ENCODE measurements at places on chromosomes 13 and 19. TPM values are rescaled to one million over a fixed set of nuclear protein-coding genes. Genes with fewer than 3 reads are reported as not detected.

DNA sequence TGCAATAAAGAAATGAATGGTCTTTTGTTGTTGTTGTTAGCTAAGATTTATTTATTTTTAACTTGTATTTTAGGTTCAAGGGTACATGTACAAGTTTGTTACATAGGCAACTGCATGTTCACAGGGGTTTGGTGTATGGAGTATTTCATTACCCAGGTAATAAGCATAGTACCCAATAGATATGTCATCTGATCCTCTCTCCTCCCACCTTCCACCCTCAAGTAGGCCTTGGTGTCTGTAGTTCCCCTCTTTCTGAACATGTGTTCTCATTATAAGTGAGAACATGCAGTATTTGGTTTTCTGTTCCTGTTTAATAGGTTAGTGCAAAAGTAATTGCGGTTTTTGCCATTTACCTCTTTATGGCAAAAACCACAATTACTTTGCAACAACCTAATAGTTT, 554.1 kb downstream of the TBC1D4 start:
- no peak for DNase-seq

DNA sequence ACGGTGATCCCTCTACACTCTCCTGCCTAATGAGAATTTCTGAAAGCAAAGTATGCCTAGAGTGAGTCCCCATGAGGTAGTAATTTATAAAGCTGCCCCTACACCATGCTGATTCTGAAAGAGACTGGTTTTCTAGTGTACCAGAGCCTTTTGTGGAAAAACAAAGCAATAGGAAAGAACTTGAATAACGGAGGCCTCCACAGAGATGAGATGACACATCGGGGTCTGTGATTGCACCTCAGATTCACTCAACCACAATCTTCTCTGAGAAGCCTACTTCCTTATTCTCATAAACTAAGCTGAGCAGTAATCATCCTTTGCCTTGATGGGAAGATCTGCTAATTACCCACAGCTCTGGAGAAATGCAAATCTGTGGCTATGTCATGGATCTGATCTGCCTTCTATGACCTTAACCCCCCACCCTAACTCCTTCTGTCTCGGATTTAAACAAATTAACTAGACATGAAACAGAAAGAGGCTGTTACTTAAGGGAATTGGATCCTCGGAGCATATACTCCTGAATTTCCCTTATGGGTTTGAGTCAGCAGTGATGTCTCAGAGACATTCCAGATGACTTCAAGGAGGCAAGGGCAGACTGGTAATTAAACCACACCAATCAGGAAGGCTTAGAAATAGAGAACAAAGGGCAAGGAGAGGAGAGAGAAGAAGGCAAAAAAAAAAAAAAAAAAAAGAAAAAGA, 128.0 kb downstream of the DCT start:
- no peak for DNase-seq

DNA sequence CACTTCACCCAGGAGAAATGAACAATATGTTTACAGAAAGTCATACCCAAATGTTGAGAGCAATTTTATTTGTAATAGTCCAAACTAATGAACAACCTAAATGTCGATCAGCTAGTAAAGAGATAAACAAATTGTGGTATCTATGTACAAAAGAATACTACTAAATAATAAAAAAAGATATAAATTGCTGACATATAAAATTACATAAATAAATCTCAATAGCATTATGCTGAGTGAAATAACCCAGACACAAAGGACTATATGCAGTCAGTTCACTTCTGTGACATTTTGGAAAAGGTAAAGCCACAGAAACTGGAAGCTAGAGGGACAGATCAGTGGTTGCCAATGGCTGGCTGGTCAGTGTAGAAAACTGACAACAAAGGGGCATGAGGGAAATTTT, 346.0 kb upstream of the PCDH20 start:
- DNase-seq: no peak

DNA sequence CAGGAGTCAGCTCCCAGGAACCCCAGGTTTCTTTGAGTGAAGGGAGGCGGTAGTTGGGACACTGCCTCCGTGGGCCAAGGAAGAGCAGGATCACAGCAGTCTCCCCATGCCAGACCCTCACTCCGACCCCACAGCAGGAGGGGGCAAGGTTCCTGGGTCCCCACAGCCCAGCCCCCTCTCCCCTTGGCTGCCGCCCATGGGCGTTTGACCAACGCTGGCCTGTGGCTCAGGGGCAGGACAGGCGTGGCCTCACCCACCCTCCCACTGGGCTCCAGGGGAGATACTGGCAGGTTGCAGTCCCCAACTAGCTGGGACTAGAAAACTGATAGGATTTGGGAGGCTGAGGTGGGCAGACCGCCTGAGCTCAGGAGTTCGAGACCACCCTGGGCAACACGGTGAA, 9.2 kb downstream of the COPE start:
- no peak for DNase-seq

GRCh38 chr13:86098511-86098910, 299.3 kb upstream of the SLITRK6 start:
- no peak for DNase-seq

GRCh38 chr13:43368003-43368402, 344.6 kb downstream of the DNAJC15 start:
- no peak for DNase-seq

GRCh38 chr19:15316498-15316897, 15.8 kb downstream of the BRD4 start:
- DNase-seq: no peak

DNA sequence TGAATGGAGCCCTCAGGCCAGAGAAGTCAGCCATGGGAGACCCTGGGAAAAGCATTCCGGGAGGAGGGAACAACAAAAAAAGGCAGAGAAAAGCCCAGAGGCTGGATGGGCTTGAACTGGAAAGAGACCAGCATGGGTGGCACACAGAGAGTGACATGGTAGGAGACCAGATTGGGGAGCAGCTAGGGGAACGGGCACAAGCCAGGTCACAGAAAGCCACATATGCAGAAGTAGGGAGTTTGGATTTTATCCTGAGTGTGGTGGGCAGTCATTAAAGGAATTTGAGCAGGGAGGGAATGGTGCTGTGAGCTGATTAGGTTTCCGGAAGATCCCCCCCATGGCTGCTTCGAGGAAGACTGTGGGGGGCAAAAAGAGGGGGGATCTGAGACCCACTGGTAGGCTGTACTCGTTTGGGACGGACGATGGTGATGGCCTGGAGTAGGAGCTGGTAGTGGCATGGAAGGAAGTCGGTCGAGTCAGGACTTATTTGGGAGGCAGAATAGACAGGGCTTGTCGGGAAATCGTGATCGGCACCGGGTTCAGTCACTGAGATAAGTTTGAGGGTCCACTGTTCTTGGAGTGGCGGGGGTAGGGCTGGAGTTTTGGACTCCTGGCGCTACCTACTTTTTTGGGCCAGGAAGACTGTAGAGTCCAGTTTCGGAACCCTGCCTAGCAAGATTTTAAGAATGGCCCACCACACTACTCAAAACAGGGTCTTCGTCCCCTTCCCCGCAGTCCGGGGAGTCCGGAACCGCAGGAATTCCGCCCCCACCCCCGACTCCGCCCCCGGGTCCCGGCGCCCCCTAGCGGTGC, 949 bp downstream of the SERTAD1 start:
- no peak for DNase-seq

GRCh38 chr19:2582984-2583956, 107.3 kb downstream of the GADD45B start:
- no peak for DNase-seq

DNA sequence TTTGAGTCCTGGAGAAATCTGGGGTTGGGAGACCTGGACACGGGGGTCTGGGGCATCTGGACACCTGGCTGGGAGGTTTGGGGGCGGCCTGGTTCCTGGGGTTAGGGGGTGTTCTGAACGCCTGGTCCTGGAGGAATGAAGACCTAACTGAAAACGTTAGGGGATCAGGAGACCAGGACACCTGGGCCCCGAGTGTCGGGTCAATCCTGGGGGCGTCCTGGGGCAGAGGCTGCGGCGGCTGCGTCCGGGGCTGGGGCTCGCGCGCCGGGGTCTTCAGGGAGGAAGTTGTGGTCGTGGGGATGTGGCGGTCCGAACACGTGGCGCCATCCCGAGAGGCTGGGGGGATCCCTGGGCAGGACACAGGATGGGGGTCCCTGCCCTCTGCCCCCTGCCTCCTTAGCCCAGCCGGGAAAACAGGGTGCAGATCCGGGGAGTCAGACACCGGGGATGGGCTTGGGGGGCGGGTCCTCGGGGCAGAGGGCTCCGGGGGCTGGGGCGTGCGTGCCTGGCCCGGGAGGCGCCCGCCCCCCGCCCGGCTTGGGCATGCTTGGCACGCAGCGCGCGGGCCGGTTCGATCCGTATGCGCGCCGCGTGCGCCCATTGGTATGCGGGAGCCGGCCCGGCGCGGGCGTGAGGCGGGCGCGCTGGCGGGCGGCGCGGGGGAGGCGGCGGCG, 632 bp downstream of the NPAS1 start:
- no peak for DNase-seq

DNA sequence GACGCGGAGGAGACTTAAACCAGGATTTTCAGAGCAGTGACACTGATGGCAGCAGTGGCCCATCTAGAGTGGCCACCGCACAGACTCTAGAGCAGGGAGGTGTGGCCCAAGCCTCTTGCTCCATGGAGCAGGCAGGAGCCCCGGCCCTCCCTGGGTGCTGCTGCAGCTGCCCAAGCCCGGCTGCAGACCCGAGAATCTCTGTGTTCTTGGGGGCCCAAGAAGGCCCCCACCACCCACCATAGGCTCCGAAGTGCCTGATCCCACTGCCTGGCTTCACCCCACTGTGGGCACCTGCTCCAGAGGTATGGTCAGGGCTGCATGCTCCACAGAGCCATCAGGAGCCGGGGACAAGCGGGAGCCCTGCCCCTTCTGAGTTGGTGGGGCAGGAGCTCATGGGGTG, 36.1 kb downstream of the CEP89 start:
- no peak for DNase-seq

DNA sequence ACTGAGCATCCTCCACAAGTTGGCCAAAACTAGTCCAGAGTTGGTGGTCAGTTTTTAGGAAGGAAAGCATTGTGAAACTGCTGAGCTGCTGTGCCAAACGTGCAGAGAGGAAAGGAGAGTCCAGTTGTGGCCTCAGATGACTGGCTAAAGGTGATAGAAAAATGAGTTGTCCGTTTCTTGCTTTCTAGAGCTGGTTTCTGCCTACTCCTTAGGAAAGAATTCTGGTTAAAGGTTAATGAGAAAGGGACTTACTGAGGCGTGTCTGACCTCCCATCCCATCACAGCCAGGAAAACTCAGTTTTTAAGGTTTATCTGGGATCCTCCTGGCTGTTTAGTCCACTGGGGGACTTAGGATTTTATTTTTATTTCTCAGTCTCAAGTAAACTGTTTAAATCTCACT, 1186.3 kb downstream of the UQCRFS1 start:
- no peak for DNase-seq

- no peak for DNase-seq
These were observed 173.5 kb upstream of the LSM14A start for GRCh38 chr19:33998739-33999345.

The PSG3 gene
- not detected for total RNA-seq

The CALR3 gene
- total RNA-seq: not detected

The MAMSTR gene
- total RNA-seq: 0.36 TPM

The LSM14A gene
- 94.2 TPM for total RNA-seq

Measured in omental fat pad (tissue), 4 donors.